Activated T-helper 1 cell treated with anti-CD3 and anti-CD28 coated beads, Interleukin-2, amount 50 U/mL, for 16 hours (primary cell): ENCODE measurements at places on chromosomes 12 and 14.

GRCh38 chr12:51391283-51392123, at the start of gene GALNT6:
TSS of gene GALNT6 (minus strand) at chr12:51391406. CDS start at chr12:51379781, 11,625 bp downstream.
- DNase-seq: peak; percentile 38

GRCh38 chr14:90444077-90444696, 47.4 kb downstream of the CALM1 start:
- no peak for DNase-seq

- DNase-seq: no peak
Measured at GRCh38 chr14:71231521-71232393, 324.5 kb downstream of the PCNX1 start.

GRCh38 chr12:49894751-49895148, 8.9 kb downstream of the FAIM2 start:
- no peak for DNase-seq

- no peak for DNase-seq
Measured at GRCh38 chr12:73612551-73612950, 925.1 kb upstream of the ATXN7L3B start.
